Panc1 (cell line): ENCODE measurements at places on chromosomes 1 and 21. TPM values are rescaled to one million over a fixed set of nuclear protein-coding genes. Genes with fewer than 3 reads are reported as not detected.

RNF186 gene
- not detected for total RNA-seq

ATP6V1G3 gene
- total RNA-seq = not detected

GSTM2 gene
- total RNA-seq = 10.2 TPM

ESRRG gene
- not detected for total RNA-seq

GUCA2A gene
- total RNA-seq = not detected
